T-helper 17 cell (primary cell): ENCODE measurements at places on chromosomes 1 and 21.

DNA sequence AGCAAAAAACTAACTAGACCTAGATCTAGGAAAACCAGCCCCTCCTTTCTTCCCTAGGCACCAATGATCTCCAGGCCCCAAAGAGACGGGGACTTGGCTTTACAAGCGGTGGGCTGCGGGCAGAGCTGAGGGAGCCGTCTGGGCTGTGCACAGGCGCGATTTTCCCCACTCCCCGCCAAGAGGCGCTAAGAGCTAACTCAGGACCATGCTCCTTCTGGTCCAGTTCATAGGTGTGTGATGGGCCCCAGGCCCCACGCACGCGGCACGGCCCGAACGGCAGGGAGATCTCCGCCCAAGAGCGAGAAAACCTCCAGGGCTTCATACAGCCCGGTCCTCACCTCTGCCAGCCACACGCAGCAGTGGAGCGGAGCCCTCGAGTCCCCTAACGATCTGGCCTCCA, 7.5 kb upstream of the GPR153 start:
- no peaks in the 10 kb centered on the region for H3K4me1 ChIP-seq
- no peak for DNase-seq
- no peaks in the 10 kb centered on the region for H3K36me3 ChIP-seq
- no peaks in the 10 kb centered on the region for H3K27me3 ChIP-seq

DNA sequence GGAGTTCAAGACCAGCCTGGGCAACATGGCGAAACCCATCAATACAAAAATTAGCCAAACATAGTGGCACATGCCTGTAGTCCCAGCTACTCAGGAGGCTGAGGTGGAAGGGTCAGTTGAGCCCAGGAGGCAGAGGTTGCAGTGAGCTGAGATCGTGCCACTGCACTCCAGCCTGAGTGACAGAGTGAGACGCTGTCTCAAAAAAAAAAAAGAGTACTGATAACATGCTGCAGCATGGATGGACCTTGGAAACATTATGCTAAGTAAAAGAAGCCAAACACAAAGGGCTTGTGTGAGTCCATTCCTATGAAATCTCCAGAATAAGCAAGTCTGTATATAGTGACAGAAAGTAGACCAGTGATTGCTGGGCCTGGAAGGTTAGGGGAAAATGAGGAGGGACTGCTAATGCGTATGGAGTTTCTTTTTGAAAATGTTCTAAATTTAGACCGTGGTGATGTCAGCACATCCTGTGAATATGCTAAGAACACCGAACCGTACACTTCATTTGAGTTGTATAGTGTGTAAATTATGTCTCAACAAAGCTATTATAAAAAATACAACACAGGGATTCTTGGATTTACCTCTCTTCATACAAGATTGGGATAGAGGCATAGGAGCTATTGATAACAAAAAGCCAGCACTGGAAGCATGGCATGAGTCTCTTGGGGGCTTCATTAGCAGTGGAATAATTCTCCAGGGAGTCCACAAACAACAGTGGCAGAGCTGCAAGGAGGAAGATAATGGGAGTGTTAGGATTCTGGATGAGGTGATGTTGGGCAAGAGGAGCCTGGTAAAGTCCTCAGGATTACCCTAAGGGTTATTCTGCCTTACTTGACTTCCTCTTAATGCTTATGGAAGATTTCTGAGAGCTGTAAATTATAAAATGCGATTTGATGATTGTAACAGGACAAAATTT, 73.5 kb downstream of the TTC3 start:
- no peaks in the 10 kb centered on the region for H3K27me3 ChIP-seq
- H3K4me1 ChIP-seq, result peaks cover 3% of the 10 kb centered on the region

DNA sequence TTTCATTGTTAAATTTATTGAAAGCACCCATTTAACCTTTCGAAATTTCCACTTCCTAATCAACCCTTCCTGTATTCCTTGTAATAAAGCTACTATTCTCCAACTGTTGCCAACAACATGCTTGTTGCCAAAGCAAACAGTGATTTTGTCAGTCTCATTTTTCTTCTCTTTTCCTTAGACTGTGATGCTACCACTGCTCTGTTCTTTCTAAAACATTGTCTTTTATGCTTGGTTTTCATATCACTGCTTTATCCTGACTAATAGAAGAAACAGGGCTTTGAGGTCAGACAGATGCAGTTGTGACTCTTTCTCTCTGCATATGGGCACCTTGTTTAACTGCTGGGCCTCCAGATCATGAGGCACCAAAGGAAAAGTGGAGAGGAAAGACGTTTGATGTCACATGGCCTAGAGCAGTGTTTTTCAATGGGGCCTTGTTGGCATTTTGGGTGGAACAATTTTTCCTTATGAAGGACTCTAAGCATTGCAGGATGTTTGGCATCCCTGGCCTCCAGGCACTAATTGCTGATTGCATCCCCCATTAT, 56.1 kb downstream of the HMCN1 start:
- H3K4me3 ChIP-seq, result no peak overlapping the region
- H3K27me3 ChIP-seq, result peaks cover 4% of the 10 kb centered on the region
- DNase-seq, result no peak

DNA sequence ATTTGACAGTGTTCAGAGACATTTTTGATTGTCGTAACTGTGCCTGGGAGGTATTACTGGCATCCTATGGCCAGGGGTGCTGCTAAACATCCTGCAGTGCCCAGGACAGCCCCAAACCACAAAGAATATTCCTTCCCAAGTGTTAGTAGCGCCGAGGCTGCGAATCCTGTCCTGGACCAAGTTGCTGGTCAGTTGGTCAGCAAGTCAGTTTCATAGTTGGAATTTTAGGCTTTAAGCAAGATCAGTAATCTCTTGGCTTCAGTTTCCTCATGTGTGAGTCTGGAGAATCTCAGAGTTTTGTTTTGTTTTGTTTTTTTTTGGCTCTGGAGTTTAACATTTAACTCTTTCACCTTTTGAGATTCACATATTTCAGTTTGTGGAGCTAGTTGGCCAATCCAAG, 65.0 kb downstream of the MTR start:
- H3K27ac ChIP-seq, result no peak overlapping the region
- H3K4me3 ChIP-seq, result no peak overlapping the region
- peaks cover 2% of the 10 kb centered on the region for H3K4me1 ChIP-seq
- H3K27me3 ChIP-seq, result no peaks in the 10 kb centered on the region
- no peak for DNase-seq

DNA sequence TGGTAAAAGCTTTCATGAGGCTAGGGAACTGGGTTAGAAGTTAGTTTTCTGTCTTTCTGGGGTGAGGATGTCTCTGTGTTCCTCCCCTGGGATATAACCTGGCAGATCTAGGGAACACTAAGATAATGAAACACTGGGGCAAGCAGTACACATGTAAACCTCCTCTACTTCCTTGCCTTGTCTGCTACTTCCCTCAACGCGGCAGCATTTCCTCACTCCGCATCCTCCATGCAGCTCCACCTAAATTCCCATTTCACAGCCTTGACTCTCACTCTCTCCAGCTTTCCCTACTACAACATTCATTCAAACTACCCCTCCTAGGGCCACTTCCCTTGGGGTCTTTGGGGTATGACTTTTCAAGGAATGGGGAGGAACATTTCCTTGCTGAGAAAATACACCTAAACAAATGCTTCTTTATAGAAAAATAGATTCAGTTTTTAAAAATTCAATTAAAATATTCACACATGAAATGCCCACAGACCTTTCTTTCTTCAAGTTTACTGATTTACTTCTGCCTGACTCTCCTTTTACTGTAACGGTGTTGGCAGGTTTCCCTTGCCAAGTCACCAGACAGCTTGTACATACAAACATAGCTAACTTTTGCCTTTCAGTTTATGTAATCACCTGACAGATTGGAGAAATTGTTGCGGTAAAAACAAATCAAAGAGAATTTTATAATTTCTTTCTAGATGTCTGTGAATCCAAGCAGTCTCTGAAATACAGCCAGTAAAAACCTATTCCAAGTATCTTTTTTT, 90.1 kb downstream of the TNFSF18 start:
- H3K27ac ChIP-seq, result no peak overlapping the region
- peaks cover 5% of the 10 kb centered on the region for H3K4me1 ChIP-seq
- H3K36me3 ChIP-seq, result peaks cover 2% of the 10 kb centered on the region
- H3K27me3 ChIP-seq, result no peaks in the 10 kb centered on the region
- no peak for DNase-seq
- no peak overlapping the region for H3K4me3 ChIP-seq

GRCh38 chr1:109762821-109763645, 690 bp downstream of the EPS8L3 start:
- no peaks in the 10 kb centered on the region for H3K4me1 ChIP-seq
- H3K36me3 ChIP-seq, result no peaks in the 10 kb centered on the region
- H3K27ac ChIP-seq, result no peak overlapping the region
- H3K27me3 ChIP-seq, result peaks cover 6% of the 10 kb centered on the region
- no peak overlapping the region for H3K4me3 ChIP-seq
- no peak for DNase-seq

GRCh38 chr1:7219031-7219430, 433.8 kb downstream of the CAMTA1 start:
- no peak for DNase-seq
- H3K4me3 ChIP-seq, result no peak overlapping the region
- peaks cover 54% of the 10 kb centered on the region for H3K27me3 ChIP-seq
- no peak overlapping the region for H3K27ac ChIP-seq
- peaks cover 2% of the 10 kb centered on the region for H3K36me3 ChIP-seq

DNA sequence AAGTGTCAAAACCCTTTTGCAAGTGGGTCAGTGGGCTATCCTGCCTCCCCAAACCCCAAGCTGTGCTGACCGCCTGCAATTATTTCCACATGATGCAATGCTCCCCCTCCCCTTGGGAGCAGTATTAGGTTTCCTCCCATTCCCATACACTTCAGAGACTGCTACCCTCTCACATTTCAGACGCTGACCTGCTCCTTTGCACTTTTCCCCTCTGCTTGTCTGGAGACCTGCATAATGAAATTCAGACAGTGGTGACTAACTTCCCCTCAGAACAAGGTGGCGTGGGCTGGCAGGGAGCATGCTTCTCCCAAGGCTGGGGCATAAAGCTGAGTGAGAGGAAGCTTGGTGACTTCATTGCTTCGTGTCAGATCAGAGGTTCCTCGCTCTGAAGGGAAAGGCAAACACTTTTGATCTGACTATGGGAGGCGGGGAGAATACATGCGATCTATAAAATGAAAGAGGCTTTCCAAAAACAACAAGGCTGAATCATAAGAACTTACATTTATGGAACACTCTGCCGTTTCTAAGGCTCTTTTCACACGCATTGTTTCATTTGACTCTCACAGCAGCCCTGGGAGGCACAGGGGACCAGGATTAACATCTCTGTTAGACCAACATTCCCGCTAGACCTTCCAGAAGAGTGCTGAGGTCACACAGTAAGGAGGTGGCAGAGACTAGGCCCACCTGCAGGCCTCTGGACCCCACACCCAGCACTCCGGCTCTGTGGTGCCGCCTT, 27.5 kb upstream of the ROR1 start:
- H3K36me3 ChIP-seq, result no peaks in the 10 kb centered on the region
- peaks cover 29% of the 10 kb centered on the region for H3K27me3 ChIP-seq
- no peak for DNase-seq
- no peak overlapping the region for H3K4me3 ChIP-seq
- H3K27ac ChIP-seq, result no peak overlapping the region

GRCh38 chr1:199007423-199007822, 368.6 kb downstream of the PTPRC start:
- H3K27me3 ChIP-seq, result no peaks in the 10 kb centered on the region
- H3K4me3 ChIP-seq, result no peak overlapping the region
- DNase-seq, result no peak
- H3K36me3 ChIP-seq, result peaks cover 2% of the 10 kb centered on the region

DNA sequence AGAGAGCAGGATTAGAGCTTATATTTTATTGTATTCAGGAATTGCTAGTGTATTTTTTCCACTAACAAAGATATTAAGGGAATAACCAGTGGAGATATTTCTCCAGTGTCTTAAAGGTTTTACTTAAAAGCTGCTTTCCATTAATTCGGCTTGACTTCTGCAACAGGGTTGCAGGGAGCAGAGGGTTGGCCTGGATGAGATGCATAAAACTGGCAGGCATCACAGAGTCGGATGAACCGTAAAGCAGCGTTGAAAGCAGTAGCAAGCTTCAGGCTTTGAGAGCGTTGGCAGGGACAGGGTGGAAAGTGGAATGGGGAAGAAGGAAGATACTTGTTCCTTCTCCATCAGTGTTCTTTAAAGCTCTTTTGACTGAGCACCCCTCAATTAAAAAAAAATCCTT, 237.2 kb downstream of the LMO4 start:
- H3K4me3 ChIP-seq, result no peak overlapping the region
- H3K27me3 ChIP-seq, result no peaks in the 10 kb centered on the region

DNA sequence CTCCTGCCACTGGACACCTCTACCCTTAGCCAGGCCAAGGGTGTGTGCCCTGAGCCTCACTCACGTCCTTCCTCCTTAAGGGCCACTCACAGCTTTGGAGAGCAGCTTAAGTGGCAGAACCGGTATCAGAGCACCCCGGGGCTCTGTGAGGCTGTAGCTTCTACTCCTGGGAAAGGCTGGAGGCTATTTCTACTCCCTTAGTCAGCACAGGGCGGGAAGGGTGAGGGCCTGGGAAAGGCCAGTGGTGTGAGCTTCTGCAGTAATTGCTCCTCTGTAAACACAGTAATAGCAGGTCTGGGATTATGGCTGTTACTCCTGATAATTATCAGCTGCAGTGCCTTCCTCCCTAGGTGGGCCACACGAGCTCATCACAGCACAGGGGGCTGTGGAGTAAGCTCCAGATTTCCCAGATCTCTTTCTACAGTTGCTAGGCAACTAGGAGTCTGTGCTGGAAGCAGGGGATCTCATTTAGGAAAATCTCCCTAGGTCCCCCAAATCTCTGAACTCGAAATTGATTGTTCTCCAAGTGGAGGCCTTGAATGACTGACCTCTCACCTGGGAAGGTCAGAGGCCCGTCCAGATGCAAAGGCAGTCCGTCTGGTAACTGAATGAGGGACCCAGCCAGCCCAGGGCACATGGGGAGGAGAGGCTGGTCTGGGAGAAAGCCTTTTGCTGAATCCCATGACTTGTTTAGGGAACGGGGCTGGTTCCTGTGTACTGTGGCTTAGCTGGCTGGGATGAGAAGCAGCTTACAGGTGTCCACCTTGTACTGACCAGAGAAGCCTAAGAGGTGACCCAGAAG, 29.3 kb downstream of the IER5 start:
- peaks cover 2% of the 10 kb centered on the region for H3K36me3 ChIP-seq
- H3K27me3 ChIP-seq, result peaks cover 7% of the 10 kb centered on the region
- H3K27ac ChIP-seq, result peak overlapping the region; percentile 73
- no peak for DNase-seq
- H3K4me1 ChIP-seq, result peaks cover 6% of the 10 kb centered on the region
- H3K4me3 ChIP-seq, result no peak overlapping the region

DNA sequence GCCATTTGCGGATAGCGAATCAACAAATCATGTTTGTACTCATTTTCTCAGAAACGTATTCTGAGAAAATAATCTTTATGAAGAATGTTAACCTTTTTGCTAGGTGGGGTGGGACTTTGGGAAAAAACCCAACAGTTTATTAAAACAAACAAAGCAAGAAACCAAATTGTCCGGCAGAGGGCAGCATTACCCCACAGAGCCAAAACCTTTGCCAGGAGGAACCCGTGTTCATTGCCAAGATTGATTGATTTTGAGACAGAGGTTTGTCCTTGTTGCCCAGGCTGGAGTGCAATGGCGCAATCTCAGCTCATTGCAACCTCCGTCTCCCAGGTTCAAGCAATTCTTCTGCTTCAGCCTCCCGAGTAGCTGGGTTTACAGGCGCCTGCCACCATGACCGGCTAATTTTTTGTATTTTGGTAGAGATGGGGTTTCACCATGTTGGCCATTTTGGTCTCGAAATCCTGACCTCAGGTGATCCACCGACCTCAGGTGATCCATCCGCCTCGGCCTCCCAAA, 70.8 kb upstream of the RHOU start:
- H3K4me3 ChIP-seq, result no peak overlapping the region
- H3K27me3 ChIP-seq, result peaks cover 16% of the 10 kb centered on the region
- H3K4me1 ChIP-seq, result no peaks in the 10 kb centered on the region
- H3K36me3 ChIP-seq, result no peaks in the 10 kb centered on the region
- H3K27ac ChIP-seq, result no peak overlapping the region

GRCh38 chr1:48627486-48627885, 149.2 kb downstream of the BEND5 start:
- no peak overlapping the region for H3K4me3 ChIP-seq
- H3K4me1 ChIP-seq, result no peaks in the 10 kb centered on the region
- no peaks in the 10 kb centered on the region for H3K36me3 ChIP-seq
- no peak for DNase-seq
- H3K27ac ChIP-seq, result no peak overlapping the region
